Gastrocnemius medialis (tissue), 4 donors: ENCODE measurements at places on chromosomes 13 and 19.

GRCh38 chr19:51698296-51698695 lies 5.2 kb downstream of the SPACA6 start:
- no peak for DNase-seq

DNA sequence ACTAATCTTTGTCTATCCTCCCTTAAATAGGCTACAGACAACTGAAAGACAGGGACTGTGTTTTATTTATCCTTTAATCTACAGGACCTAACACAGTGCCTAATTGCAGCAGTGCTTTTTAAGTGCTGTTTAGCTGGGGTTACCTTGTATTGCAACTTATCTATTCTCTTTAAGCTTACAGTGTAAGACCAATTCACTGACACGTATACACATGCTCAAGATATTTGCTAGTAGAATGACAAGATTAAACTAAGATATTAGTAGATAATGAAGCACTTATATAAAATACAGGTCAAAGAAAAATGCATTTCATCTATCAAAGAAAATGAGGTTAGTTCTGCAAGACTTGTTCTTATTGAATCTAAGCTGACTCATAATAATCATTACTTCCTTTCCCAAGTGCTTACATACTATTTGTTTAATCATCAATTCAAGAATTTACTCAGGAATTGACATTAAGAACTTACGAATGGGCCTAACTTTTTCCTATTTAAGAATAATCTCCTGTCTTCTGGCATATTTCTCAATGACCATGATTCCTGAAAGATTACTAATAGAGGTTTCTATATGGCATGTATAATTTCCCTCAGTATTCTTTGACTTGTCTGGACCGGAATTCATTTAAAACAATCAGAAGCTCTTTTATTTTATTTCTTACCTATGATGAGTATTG lies 75.8 kb upstream of the MAB21L1 start:
- no peak for DNase-seq

- DNase-seq: no peak
Measured at GRCh38 chr19:7928741-7929701, 3.1 kb upstream of the CTXN1 start.

DNA sequence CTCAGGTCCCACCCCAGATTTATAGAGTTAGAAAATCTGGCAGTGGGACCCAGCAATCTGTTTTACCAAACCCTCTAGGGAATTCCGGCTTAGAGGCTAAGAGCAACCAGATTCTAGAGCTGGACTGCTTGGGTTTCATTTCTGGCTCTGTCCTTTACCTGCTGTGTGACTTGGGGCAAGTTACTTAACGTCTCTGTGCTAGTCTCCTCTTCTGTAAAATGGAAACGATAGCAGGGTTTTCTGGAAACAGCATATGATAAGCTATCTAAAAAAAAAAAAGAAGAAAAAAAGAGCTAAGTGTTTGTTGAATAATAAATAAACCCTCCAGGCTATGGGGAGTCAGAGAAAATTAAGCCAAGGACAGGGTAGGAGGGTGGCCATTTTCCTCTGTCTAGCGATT lies 11.6 kb upstream of the CACNG7 start:
- DNase-seq: no peak

DNA sequence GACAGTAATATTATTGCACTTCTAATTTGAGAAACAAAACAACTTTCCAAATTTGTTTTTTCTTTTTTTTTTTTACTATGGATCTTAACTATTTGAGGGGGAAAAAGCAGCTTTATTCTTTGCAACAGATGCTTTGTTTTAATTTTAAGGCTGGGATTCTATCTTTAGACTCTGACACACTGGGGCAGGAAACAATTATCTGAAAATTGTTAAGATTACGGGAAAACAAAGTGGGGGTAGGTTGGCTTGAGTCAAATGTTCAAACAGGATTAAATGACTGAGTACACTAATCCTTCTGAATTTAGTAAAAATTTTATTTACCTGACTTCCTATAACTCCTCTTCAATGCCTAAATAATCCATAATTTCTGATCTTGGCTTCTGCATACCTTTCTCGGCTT lies 543.2 kb downstream of the SLITRK6 start:
- no peak for DNase-seq

DNA sequence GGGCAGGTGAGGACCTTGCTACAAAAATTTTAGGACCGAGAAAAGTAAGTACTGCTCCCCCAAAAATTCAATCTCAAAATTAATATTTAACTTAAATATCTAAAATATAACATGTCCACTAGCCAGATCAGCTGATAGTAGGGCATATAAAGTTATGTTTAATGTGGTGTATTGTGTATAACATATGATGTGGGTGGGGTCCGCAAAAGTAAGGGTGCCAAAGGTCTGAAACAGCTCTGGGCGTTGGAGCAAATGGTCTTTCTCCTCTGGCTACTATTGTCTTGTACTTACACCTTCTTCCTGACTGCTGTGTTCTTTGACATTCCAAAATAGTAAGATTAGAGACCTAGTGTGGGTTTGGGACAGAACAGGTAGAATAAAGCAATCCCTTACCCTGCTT lies 41.2 kb downstream of the HTR2A start:
- DNase-seq: no peak

DNA sequence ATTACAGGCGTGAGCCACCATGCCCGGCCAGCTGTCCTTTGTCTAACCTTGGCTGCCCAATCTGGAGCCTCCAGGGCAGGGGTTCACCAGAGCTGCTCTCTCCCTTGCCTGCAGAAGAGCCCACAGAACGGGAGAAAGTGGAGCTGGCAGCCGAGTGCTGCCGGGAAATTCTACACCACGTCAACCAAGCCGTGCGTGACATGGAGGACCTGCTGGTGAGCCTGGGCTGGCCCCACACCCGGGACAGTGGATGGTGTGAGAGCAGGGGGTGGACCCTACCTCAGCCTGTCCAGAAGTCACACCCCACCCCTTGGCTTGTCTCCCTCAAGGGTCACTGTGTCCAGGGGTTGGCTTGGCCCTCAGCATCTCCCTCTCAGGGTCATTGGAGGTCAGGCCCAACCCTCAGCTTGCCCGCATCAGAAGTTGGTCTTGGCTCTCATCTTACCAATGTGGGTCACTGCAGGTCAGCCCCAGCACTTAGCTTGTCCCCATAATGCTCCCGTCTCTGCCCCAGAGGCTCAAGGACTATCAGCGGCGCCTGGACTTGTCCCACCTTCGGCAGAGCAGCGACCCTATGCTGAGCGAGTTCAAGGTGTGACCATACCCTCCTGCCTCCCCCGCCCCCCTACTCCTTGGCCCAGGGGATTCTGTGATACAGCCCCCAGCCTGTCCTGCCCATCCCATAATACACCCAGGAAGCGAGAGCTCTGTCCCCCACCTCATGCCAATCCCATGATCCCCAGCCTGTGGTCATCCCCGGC lies 20.4 kb downstream of the ARHGEF1 start:
- no peak for DNase-seq
